ENCODE measurements at places on chromosomes 12 and 14.

GRCh38 chr12:42187799-42188198 is 43.1 kb upstream of the GXYLT1 start:
- no peak for DNase-seq

DNA sequence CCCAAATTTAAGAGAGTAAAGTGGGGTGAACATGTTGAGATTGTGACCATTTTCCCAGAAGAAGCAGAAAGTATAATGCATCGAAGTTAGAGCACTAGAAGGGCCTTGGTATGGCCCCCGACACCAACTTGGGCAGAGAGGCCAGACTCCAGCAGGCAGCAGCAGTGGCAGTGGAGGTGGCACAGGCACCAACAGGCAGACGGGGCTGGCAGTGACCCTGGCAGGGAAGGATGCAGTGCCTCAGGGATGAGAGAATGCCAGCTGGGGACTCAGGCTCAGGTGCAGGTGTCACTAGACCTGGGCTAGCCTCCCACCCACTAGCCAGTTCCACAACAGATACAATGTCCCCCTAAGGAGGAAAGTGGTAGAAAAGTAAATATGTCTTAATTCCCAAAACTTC is 27.7 kb upstream of the AMIGO2 start:
- DNase-seq, result no peak

DNA sequence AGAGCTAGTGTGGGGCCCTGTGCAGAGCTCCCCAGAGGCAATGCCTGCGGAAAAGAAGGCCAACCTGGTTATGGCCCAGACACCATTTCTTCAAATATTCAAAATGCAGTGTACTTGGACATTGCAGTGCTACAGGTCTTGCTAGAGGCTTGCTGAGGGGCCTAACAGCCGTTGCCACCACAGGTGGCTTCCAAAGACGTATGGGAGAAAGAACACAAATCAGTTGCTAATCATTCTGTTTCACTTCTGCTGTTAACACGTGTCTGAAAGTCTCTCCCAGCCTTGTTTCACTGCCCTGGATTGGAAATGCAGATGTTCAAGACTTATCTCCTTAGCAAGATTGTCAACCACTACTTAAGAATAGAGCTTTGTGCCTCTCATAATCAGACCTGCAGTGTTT is 925.9 kb downstream of the GALC start:
- DNase-seq, result no peak

- no peak for DNase-seq
These were observed at the start of gene ART4 for GRCh38 chr12:14843425-14843887. TSS of gene ART4 (minus strand) at chr12:14843526. CDS start at chr12:14843113, 413 bp downstream.

GRCh38 chr12:32535288-32535999 is 136.1 kb downstream of the FGD4 start:
- no peak for DNase-seq

DNA sequence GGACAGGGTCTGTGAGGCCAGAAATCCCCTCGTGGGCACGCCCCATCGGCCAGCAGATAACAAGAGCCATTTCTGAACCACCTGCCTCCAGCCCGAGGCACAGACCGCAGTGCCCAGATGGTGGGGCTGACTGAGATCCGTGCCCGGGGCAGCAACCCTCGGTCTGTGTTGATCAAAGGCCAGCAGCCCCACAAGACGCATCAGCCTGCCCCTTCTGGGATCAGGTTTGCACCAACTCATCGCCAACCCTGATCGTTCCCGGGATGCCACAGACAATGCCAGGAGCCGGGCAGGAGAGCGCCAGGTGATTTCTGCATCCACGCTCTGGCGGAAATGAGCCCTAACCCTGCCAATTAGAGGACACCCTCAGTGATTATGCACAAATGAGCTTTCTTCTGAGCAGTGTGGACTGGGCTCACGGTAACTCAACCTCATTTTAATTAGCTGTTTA is 64.5 kb downstream of the TESC start:
- no peak for DNase-seq

Data from D721Med (cell line).